Hair follicular keratinocyte (primary cell): ENCODE measurements at places on chromosomes 16 and 17. TPM values are rescaled to one million over a fixed set of nuclear protein-coding genes. Genes with fewer than 3 reads are reported as not detected.

Gene PRR29
- 0.19 TPM in 1 of 2 replicates, not detected in the other for total RNA-seq

Gene UNKL
- total RNA-seq = 2.3 and 3.2 TPM in 2 replicates

Gene GSG1L
- not detected in 2 replicates for total RNA-seq

Gene C17orf78
- not detected in 2 replicates for total RNA-seq

Gene SOX9
- total RNA-seq = 20.5 and 26.1 TPM in 2 replicates

Gene KRT12
- total RNA-seq = not detected in 2 replicates

Gene ZPBP2
- total RNA-seq = not detected in 2 replicates

Gene TNFRSF17
- total RNA-seq = not detected in 2 replicates

Gene SLC5A10
- total RNA-seq = not detected in 2 replicates

Gene CACNG4
- total RNA-seq = 0.08 TPM in 1 of 2 replicates, not detected in the other

Gene USB1
- total RNA-seq = 33.3 and 41.3 TPM in 2 replicates

Gene GJD3
- total RNA-seq = not detected in 2 replicates

Gene YWHAE
- total RNA-seq = 727 and 935 TPM in 2 replicates

Gene KRTAP3-2
- total RNA-seq = not detected in 2 replicates

Gene SLC16A11
- total RNA-seq = not detected in 2 replicates

Gene ZMYND15
- 0.08 and 0.11 TPM in 2 replicates for total RNA-seq

Gene TPPP3
- not detected in 2 replicates for total RNA-seq

Gene RILP
- total RNA-seq = 7.9 and 11.1 TPM in 2 replicates

Gene CLEC3A
- total RNA-seq = not detected in 2 replicates

Gene KRT20
- total RNA-seq = not detected in 2 replicates

Gene KIF1C
- total RNA-seq = 73.7 and 76.2 TPM in 2 replicates

Gene CD300LB
- not detected in 2 replicates for total RNA-seq

Gene ZNF205
- total RNA-seq = 22.3 and 22.7 TPM in 2 replicates

Gene CASKIN1
- under 0.01 and 0.16 TPM in 2 replicates for total RNA-seq

Gene FAAP100
- total RNA-seq = 30.0 and 30.6 TPM in 2 replicates

Gene PDPR
- 6.6 and 6.9 TPM in 2 replicates for total RNA-seq

Gene CCL5
- 0.16 TPM in 1 of 2 replicates, not detected in the other for total RNA-seq

Gene CORO1A
- 10.9 and 15.5 TPM in 2 replicates for total RNA-seq

Gene ABCC11
- 0.04 and 0.08 TPM in 2 replicates for total RNA-seq
